ENCODE measurements at places on chromosomes 5 and 9.

DNA sequence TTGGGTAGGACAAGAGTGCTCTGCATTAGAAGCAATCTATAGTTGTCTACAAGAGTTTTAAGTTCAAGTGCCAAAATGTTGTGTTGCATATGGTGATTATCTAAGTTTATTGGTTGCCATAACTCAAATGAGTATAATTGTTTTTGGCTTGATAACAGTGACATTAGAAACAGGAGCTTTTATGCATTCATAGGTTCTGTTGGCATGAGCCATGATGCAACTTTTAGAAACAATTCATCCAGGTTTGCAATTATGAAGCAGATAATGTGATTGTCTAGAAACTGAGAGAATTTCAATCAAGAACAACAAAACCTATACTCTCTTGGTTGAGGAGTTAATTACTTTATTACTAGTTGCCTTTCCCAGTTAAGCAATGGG, 137.0 kb downstream of the PBX3 start:
- no peak for DNase-seq

DNA sequence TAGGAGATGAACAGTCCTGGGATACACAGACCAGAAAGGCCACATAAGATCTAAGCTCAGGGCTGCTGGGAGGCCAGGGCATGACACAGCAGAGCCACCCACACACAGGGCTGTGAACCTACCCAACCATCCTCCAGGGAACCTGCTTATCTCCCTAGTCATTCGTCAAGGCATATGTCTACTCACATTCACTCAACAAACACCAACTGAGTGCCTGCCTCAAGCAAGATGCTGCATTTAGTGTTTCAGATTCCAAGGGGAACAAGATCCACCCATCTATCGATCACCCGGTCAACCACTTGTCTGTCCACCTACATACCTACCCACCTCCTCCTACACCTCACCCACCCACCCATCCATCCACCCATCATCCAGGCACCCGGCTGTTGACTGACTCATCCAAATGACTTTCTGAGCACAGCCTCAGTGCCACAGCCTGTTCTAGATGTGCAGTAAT, 1.9 kb downstream of the DPM2 start:
- DNase-seq = peak; percentile 50

DNA sequence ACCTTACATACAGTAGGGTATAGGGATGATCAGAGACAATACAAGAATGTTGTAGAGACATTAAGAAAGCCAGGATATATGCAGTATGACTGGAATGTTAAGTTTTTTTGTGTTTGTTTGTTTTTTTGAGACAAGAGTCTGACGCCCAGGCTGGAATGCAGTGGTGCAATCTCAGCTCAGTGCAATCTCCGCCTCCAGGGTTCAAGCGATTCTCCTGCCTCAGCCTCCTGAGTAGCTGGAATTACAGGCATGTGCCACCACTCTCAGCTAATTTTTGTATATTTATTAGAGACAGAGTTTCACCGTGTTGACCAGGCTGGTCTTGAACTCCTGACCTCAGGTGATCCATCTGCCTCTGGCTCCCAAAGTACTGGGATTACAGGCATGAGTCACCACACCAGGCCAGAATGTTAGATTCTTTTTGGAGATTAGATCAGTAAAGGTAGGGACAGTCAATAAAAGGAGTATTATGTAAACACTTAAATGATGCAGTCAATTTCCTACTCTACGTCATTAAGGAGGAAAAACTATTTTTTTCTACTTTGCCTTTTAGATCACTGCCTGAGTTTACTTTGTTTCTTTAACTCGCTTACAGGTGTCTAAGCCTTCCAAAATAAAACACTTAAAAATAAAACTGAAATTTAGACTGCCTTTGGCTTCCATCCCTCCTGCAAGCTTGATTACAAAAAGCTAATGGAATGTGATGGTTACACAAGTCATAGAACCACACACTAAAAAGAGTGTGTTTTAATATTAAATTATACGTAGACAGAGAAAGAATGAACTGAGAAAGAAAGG, 6.8 kb upstream of the HNRNPA0 start:
- no peak for DNase-seq

DNA sequence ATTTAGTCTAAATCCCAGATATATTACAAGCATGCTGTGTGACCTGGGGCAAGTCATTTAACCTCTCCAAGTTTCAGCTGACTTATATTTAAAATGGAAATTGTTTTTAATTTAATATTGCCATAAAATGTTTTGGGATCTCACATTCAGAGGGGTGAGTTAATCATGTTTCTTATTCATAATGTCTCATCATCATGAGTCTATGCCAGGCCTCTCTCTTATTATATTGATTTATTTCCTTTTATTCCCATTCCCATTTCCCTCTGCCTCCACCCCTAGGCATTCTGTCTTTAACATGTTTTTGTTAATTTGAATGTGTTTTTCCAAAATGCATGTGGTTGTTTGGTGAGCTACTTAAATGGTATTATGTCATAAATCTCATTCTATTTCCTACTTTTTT, 39.0 kb upstream of the TTC1 start:
- DNase-seq = no peak

DNA sequence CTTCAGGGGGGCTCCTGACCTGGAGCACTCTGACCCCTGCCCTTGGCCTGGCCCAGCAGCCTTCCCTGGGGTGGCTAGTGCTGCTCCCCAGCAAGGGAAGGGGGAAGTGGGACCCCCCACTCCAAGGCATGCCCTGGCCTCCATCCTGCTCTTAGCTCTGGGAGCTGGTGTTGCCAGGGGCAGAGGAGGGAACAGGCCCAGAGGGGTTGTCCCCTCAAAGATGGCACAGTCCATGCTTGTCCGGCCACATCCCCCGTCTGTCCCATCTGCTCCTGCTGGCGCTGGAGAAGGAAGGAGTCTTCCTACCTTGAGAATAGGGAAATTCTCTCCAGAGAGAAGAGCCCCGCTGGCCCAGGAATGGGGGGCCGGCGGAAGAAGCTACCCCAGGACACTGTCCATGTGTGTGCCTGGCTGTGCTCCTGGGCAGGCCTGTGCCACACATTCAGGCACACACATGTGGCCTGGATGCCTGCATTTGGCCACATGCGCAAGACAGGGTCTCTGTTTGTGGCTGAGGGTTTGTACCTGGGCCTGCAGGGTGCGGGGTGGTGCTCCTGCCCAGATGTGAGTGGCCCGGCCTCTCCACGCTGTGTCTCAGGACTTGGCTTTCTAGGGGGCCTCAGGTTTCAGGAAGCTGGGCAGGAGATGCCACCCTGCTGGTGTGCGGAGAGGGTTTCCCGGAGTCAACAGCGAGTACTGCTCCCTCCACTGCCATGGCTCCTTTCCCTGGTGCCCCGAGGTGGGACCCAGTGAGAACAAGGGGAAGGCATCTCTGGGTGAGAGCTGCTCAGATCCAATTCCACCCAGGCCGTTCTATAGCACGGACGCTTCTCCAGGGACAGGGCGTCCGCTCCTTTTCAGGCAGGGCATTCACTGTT, 247.1 kb downstream of the PBX3 start:
- DNase-seq = no peak

DNA sequence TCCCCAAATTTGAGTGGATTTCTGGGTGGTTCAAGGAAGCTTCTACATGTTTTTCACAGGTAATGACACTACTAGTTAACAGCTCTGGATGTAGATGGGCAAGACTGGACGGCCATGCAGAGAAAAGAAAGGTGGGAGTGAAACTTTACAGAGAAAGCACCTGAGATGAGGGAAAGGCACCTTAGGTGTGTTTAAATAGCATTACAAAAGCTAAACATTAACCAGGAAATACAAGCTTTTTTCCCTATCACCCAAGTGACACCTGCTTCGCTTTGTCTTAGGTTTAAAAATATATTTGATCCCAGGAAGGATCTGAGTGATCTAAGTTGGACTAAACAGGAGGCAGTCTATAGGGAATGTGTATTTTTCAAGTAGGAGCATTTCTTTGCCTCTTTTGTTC, 8.3 kb downstream of the C9orf152 start:
- DNase-seq = no peak

GRCh38 chr5:132829742-132830435, 558 bp downstream of the SHROOM1 start:
- DNase-seq = peak; percentile 62
